ENCODE measurements at places on chromosomes 2 and 18. TPM values are rescaled to one million over a fixed set of nuclear protein-coding genes. Genes with fewer than 3 reads are reported as not detected.

DNA sequence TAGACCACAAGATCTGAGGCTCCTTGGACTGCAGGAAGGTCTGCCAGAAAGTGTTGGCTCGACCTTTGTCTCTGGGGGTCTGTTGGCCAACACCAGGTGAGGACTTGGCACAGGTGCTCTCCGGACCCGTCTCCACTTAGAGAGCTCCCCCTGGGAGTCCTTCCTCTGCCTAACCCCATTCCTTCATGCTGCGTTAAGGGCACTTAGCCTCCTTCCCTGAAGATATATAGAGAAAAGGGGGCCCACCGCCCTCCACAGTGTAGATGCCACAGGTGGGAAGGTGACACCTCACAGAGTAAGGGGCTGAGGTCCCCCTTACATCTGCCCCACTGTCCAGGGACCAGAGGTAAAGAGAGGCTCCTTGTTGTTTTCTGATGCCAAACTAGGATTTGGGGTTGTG is 8.2 kb downstream of the IGFBP5 start:
- H3K27ac ChIP-seq = no peak overlapping the region
- H3K4me1 ChIP-seq = peaks cover 4% of the 10 kb centered on the region
- H3K36me3 ChIP-seq = no peaks in the 10 kb centered on the region
- H3K27me3 ChIP-seq = peaks cover 11% of the 10 kb centered on the region

The CABYR gene
- total RNA-seq = 1.1 TPM

The INO80C gene
- total RNA-seq = 34.6 TPM

DNA sequence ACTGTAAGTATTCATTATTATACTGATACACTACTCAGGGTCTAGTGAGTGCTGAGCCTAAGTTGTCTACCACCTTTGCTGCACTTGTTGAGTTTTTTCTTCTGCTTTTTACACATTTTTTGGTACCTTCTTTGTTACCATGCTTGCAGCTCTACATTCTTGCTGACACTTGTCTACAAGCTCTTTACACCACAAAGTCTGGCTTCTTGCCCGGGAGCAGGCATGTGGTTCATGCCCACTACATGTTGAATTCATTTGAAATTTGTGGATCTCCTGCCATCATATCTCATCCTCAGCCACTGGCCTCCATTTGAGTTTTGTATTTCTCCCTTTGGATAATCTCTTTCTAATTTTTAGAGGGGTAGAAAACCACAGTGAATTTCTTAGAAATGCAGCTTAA is 29.9 kb downstream of the IL18R1 start:
- DNase-seq = no peak
- no peak overlapping the region for H3K27ac ChIP-seq
- no peaks in the 10 kb centered on the region for H3K27me3 ChIP-seq
- H3K4me1 ChIP-seq = no peaks in the 10 kb centered on the region
- no peaks in the 10 kb centered on the region for H3K36me3 ChIP-seq

GRCh38 chr2:201969938-201970785 is 63.5 kb upstream of the FZD7 start:
- H3K36me3 ChIP-seq = no peaks in the 10 kb centered on the region
- no peaks in the 10 kb centered on the region for H3K4me1 ChIP-seq
- H3K4me3 ChIP-seq = no peak overlapping the region
- no peak overlapping the region for H3K27ac ChIP-seq

The CMPK2 gene
- 23.2 TPM for total RNA-seq

The TNS1 gene
- total RNA-seq = 669 TPM

DNA sequence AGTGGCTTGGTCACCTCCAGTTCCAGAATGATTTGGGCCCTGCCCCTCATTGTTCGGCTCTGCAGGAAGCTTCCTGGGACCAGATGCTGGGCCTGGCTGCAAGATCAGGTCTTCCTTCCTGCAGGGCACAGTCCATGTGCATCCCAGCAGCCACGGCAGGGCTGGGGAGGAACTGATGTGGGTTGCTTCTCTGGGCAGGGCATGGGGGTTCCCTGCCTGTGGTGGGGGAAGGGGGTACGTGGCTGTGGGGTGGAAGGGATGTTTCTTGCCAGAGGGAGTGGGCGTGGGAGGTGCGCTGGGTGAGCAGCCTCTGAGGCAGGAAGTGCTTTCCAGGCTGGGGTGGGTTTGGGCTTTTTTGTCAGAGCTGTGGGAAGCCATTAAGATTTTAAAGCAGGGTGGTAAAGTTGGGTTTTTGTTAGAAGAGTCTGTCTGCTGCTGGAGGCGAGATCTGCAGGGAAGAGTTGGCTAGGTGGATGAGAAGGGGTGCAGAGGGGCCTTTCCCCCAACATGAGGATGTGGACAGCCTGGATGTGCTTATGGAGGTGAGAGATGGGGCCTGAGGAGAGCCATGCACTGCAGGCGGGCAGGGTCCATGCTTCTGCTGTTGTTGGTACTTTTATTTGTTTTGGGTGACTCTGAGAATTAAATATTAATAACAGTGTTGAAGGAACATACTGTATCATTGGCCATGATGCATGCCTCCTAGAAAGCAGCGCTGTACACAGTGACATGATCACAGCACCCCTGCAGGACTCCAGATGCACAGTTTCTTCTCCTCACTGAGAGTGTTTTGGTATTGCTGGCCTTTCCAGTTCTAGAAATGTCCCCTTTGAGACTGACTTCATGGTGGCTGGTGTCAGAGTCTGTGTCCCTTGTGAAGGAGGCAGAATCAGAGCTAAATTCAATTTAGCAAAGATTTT is 45.3 kb downstream of the DGKD start:
- no peaks in the 10 kb centered on the region for H3K27me3 ChIP-seq
- peaks cover 9% of the 10 kb centered on the region for H3K36me3 ChIP-seq
- H3K4me1 ChIP-seq = no peaks in the 10 kb centered on the region
- no peak for DNase-seq

DNA sequence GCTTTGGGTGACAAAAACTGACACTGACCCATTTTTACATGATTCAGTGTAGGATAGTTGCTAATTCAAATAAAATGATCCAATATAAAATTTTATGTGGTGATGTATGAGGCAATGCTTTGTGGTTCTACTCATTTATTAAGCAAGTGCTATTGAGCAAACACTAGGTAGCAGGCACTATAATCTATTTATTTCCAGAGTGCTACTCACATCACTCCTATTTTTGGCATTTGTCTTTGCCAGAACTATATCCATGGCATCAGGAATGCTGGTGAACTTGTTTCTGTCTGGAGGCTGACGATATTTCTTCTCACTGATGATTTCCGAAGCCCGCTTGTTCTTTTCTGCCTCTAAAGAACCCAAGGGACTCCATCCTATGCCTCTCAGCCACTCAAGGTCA is 84.3 kb downstream of the NEB start:
- no peaks in the 10 kb centered on the region for H3K36me3 ChIP-seq
- DNase-seq = no peak
- H3K27me3 ChIP-seq = no peaks in the 10 kb centered on the region
- no peak overlapping the region for H3K27ac ChIP-seq
- H3K4me1 ChIP-seq = no peaks in the 10 kb centered on the region
- H3K4me3 ChIP-seq = no peak overlapping the region

DNA sequence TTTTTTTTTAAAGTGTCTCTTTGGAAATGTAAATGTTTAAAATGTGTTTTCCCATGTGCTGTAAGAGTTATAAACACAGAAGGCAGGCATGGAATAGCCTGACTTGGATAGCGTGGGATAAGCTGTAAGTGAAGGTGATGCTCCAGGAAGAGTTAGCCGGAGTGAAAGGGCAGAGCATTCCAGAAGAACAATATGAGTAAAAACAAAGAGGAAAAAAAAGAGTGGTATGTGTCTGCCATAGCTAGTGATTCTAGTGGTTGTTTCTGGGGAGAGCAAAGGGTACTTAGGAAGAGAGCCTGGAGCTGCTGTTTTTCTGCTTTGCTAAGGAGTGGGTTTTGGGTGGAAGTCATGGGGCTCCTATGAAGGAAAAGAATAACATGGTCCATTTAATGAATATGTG is 126.9 kb upstream of the DLGAP1 start:
- no peak overlapping the region for H3K4me3 ChIP-seq
- no peaks in the 10 kb centered on the region for H3K36me3 ChIP-seq
- H3K4me1 ChIP-seq = no peaks in the 10 kb centered on the region
- DNase-seq = no peak
- no peak overlapping the region for H3K27ac ChIP-seq

The KCMF1 gene
- 72.9 TPM for total RNA-seq

DNA sequence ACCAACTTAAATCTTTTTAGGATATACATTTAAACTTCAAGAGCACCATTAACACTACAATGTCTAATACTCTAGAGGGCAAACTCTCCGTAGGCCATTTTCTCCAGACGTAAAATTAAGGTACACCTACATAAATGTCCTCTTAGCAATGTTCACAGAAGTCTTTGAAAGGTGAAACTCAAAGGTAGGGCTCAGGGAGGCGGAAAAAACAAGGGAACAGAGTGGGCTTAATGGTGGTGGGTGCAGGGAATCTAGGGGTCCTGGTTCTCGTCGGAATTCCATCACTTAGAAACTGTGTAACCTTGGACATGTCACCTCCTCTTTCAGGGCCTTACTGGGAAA is 668 bp downstream of the NFU1 start:
- H3K4me1 ChIP-seq = peaks cover 13% of the 10 kb centered on the region
- H3K4me3 ChIP-seq = peak overlapping the region; percentile 93
- no peaks in the 10 kb centered on the region for H3K27me3 ChIP-seq
- peaks cover 2% of the 10 kb centered on the region for H3K36me3 ChIP-seq
- H3K27ac ChIP-seq = peak overlapping the region; percentile 96

- no peaks in the 10 kb centered on the region for H3K27me3 ChIP-seq
- H3K4me1 ChIP-seq = peaks cover 3% of the 10 kb centered on the region
- DNase-seq = no peak
- H3K27ac ChIP-seq = no peak overlapping the region
Observed at GRCh38 chr2:190811811-190812210, 68.8 kb upstream of the GLS start.

DNA sequence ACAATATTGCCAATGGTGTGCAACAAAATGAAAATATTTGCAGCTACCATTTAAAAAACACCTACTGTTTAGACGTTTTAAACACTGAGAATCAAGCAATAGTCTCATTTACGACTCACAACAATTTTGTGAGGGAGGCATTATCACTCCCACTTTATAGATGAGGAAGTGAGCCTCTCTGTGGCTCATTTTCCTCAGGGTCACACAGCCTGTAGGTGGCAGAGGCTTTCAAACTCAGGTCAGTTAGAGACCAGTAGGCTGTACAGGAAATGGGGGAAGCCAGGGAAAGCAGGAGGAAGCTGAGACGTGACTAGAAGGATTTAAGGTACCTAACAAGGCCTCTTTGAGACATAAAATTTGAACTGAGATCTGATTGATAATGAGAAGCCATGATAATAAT is 95.0 kb upstream of the ZNF521 start:
- no peaks in the 10 kb centered on the region for H3K36me3 ChIP-seq
- H3K27me3 ChIP-seq = no peaks in the 10 kb centered on the region
- no peaks in the 10 kb centered on the region for H3K4me1 ChIP-seq
- H3K27ac ChIP-seq = no peak overlapping the region
- DNase-seq = no peak
- H3K4me3 ChIP-seq = no peak overlapping the region

GRCh38 chr18:45801416-45802004 is 24.0 kb upstream of the SIGLEC15 start:
- no peaks in the 10 kb centered on the region for H3K36me3 ChIP-seq
- DNase-seq = no peak
- no peak overlapping the region for H3K27ac ChIP-seq
- H3K4me3 ChIP-seq = no peak overlapping the region
- H3K4me1 ChIP-seq = no peaks in the 10 kb centered on the region

GRCh38 chr2:165529130-165529529 is 59.6 kb downstream of the CSRNP3 start:
- H3K36me3 ChIP-seq = no peaks in the 10 kb centered on the region
- no peaks in the 10 kb centered on the region for H3K27me3 ChIP-seq
- H3K27ac ChIP-seq = no peak overlapping the region

The FAM124B gene
- total RNA-seq = 4.4 TPM

DNA sequence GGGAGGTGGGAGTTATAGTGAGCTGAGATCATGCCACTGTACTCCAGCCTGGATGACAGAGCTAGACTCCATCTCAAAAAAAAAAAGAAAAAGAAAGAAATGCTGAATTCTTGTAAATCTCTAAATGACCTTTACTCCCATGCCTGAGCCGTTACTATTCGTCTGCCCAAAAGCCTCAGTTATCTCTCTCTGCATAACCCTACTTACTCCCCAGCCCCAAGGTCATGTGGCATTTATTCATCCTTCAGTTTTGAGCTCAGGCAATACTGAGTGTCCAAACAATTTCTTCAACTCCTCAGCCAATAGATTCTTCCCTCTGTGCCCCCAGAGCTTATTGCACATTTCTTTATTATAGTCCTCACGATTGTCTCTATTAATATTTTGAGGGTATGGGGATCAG is 28.8 kb downstream of the RAB1A start:
- no peaks in the 10 kb centered on the region for H3K27me3 ChIP-seq
- no peak for DNase-seq

GRCh38 chr2:29920130-29920577 is 1.2 kb downstream of the ALK start:
- H3K36me3 ChIP-seq = no peaks in the 10 kb centered on the region
- DNase-seq = peak; percentile 77
- no peak overlapping the region for H3K27ac ChIP-seq
- H3K4me1 ChIP-seq = peaks cover 15% of the 10 kb centered on the region
- H3K4me3 ChIP-seq = no peak overlapping the region

- no peak overlapping the region for H3K4me3 ChIP-seq
- H3K27me3 ChIP-seq = no peaks in the 10 kb centered on the region
- no peak for DNase-seq
- H3K27ac ChIP-seq = no peak overlapping the region
Observed at GRCh38 chr18:35861367-35862118, 110.9 kb upstream of the RMP24 start.

GRCh38 chr2:127226520-127227263 is 6.6 kb upstream of the CYP27C1 start:
- H3K4me1 ChIP-seq = no peaks in the 10 kb centered on the region
- peak overlapping the region; percentile 32 for H3K27ac ChIP-seq
- no peak overlapping the region for H3K4me3 ChIP-seq
- H3K36me3 ChIP-seq = no peaks in the 10 kb centered on the region
- DNase-seq = peak; percentile 88
- H3K27me3 ChIP-seq = peaks cover 17% of the 10 kb centered on the region

- peaks cover 38% of the 10 kb centered on the region for H3K4me1 ChIP-seq
- H3K27me3 ChIP-seq = no peaks in the 10 kb centered on the region
- peak overlapping the region; percentile 78 for H3K4me3 ChIP-seq
- no peak overlapping the region for H3K27ac ChIP-seq
- DNase-seq = no peak
Observed at GRCh38 chr2:241357531-241357930, 1.4 kb downstream of the FARP2 start.

DNA sequence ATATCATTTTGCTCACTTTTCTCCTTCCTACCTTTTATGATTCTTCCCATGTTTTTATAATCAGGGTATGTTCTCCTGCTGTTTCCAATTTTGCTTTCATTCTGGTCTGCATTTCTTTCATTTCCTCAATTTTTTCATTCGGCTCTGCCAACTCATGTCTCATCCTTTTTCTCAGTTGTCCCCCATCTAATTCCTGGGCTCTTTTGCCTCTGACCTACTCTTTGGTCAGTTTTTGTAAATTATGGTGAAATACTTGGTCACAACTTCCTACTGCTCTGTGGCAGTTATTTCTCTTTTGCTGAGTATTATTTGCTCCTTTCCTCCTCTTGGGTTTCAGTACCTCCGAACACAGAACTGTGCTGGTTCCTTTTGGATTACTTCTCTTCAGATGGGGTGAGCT is 27.5 kb downstream of the MYO7B start:
- no peak overlapping the region for H3K27ac ChIP-seq
- no peaks in the 10 kb centered on the region for H3K27me3 ChIP-seq
- no peak for DNase-seq
- H3K36me3 ChIP-seq = no peaks in the 10 kb centered on the region
- H3K4me3 ChIP-seq = no peak overlapping the region

The MDH1B gene
- total RNA-seq = 0.26 TPM

The SP3 gene
- 77.4 TPM for total RNA-seq

Measured in upper lobe of right lung (tissue), 1 donor.